ENCODE measurements at places on chromosomes 7 and 10.
A peak's percentile ranks its signal among the peaks of the same experiment; 100 is the strongest.

DNA sequence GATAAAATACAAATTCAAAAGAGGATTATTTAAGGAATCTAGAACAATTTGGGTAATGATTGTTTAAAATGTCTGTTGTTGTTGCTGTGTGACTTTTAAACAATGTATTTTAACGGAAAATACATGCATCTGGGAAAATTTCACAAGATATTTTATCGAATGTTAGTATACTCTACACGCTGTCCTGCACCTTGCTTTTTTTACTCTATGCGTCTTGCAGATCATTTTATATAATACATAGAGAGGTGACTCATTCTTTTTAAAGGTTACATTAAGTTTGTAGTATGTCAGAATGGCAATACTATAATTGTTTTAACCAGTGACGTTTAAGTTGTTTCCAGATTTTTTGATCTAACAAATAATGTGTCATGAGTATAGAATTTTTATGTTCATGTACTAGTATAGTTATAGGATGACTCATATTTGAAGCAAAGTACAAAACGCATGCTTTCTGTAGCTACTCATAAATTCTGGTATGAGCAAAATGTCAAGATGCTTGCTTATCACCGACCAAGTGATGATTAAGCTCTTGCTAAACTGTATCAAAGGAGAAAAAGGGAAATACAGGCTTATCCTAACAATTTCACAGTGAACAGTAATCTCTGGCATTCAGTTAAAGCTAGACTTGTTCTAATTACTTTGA lies 4.9 kb downstream of the DKK1 start:
- no peak for DNase-seq

- no peak for DNase-seq
Measured at GRCh38 chr7:13911909-13912308, 77.6 kb downstream of the ETV1 start.

DNA sequence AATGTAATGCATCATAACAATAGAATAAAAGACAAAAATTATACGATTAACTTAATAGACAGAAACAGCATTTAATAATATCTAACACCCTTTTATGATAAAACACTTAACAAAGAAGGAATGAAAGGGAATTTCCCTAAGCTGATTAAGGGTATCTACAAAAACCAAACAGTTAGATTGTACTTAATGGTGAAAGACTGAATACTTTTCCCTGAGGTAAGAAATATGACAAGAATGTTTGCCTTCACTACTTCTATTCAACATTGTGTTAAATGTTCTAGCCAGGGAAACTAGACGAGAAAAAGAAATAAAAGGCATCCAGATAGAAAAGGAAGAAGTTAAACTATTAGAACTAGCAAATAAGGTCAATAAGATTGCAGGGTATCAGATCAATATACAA lies 276.9 kb downstream of the BAMBI start:
- DNase-seq = no peak

- DNase-seq = no peak
Measured at GRCh38 chr10:30832749-30833627, 198.7 kb downstream of the ZNF438 start.

DNA sequence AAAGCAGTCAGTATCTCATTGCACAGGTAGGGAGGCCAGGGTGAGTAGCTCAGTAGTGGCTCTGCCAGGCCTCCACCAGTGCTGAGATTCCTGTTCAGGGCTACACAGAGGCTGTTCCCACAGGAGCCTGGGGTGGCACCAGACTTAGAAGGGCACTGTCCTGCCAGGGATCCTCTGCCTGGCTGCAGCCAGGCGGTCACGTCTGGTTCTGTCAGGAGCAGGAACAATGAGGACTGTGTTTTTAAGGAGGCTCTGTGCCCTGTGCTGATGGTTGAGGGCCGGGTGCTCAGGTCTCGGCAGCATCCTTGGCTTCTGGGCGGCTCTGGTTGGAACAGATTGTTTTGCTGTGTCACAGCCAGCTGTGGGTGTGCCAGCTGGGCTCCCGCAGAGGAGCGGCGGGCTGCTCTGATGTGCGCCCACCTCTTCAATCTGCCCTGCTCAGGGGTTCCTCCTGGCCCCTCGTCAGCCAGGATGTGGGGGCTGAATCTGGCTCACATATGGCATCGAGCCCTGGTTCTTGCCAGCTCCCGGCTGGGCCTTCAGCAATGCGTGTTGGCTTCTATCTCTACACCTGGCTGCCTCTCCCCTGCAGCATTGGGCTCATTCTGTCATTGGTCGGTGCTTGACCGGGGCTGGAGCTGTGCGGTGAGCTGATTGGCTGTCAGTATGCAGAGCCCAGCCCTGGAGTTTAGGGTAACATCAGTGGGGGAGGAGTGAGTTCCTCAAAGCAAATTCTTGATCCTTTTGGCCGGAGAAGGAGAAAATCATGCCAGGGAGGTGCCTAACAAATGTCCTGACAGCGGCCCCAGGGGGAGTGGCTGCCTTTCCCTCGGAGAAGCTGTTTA lies 41.2 kb downstream of the TACR2 start:
- no peak for DNase-seq

GRCh38 chr7:133481676-133482075 lies 228.8 kb downstream of the EXOC4 start:
- no peak for DNase-seq

DNA sequence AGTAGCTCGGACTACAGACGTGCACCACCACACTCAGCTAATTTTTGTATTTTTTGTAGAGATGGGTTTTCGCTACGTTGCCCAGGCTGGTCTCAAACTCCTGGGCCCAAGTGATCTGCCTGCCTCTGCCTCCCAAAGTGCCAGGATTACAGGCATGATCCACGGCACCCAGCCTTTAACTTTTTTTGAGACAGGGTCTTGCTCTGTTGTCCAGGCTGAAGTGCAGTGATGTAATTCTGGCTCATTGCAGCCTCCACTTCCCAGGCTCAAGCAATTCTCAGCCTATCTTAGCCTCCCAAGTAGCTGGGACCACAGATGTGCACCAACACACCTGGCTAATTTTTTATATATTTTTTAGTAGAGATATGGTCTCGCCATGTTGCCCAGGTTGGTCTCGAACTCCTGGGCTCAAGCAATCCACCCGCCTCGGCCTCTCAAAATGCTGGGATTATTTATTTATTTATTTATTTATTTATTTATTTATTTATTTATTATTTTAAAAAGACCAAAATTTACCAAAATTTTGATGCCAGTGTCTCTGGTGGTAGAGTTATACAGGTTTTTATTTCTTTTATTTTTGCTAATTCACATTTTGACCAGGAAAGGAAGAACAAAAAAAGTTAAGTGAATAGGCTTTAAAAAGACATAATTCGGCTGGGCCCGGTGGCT lies 25.0 kb upstream of the ATP6V0A4 start:
- DNase-seq = no peak

- DNase-seq = no peak
Measured at GRCh38 chr7:48245751-48246472, 74.7 kb downstream of the ABCA13 start.

DNA sequence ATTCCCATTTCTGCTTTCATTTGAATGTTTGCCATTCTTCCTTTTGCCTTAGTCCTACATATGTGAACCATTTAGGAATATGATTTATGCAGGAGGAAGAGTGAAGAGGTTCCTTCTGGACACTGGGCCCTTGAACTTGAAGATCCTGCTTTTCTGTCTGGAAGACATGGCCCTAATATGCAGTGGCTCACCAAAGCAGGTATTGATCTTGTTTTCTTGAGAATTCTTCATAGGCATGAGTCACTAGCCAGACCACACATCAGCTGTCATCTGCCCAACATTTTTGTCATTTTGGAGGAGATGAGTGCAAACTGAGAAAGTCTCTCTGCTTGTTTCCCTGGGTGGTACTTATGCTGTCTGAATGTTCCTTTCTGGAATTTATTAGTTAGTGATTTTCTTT lies 382.6 kb downstream of the LRMDA start:
- no peak for DNase-seq

GRCh38 chr10:70528741-70529362 lies 50.3 kb downstream of the PALD1 start:
- DNase-seq = no peak

- DNase-seq = peak; percentile 15
Measured at GRCh38 chr10:25017154-25017590, 760 bp downstream of the THNSL1 start.

- no peak for DNase-seq
Measured at GRCh38 chr7:20980668-20981264, 194.1 kb upstream of the SP8 start.

- DNase-seq = no peak
Measured at GRCh38 chr7:37212051-37212450, 236.6 kb downstream of the ELMO1 start.

DNA sequence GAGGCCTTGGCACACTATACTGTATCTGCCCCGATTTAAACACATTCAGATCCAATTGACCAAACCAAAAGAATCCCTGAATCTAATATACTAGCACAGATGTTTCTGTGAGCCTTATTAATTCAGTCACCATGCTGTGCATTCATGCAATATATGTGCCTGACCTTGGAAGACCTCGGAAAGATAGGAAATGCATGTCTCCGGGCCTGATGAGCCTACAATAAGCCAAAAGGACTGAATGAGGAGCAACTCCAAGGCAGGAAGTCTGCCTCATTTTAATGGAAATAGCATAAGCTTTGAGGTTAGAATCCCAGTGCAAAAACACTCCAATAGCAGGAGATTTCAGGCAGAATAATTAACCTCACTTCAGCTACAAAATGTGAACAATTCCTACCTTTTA lies 316.7 kb downstream of the LRRTM3 start:
- DNase-seq = no peak

- DNase-seq = no peak
Measured at GRCh38 chr7:133853706-133854276, 273.3 kb upstream of the LRGUK start.

- no peak for DNase-seq
Measured at GRCh38 chr7:147653456-147653855, 937.1 kb upstream of the C7orf33 start.

DNA sequence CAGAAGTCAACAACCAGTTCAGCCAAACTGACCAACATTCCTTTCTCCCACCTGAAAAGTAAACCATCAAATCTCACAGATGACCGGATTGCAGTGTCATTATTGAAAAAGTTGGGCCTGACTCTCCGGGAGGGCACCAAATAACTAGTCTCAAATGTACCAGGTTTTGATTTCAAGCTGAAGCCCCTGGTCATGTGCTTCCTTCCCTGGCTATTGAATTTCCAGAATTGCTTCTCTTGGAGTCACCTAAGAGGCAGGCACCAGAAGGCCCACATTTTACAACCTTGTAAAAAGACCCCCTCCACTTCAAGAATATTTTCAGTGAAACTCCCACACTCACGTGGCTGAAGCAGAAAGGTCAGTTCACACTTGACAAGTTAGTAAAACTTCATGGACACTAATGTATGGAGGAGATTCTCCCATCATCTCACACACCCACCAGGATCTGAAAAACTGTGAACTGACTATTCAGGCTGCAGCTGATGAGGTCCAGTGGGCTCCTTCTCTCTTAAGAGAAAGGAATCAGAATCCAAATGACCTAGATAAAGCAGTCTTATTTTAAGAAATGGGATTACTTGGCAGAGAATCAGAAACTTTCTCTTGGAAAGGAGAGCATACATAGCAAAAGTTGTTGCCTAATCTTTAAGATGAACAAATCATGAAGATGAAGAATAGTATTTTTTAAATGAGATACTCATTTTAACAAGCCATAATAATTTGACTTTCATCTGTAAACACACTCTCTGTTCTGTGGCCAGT lies 53.6 kb downstream of the DLD start:
- no peak for DNase-seq

DNA sequence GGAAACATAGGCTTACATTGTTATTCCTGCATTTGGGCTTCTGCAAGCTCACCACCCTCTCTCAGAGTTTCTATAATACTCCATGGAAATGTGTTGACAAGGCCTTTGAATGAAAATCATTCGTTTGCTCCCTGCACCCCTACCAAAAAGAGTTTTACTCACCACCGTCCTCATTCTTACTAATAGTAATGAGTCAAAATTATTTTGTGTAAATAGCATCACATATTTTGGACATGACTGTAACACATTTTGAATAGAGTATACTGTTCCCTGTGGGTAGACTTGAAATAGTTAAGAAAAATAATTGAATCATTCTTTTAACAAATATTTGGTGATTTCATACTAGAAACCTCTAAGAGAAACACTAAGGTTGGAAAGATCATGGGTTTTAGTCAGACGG lies 84.6 kb downstream of the AKAP9 start:
- no peak for DNase-seq

GRCh38 chr7:151792086-151792485 lies 84.8 kb downstream of the PRKAG2 start:
- DNase-seq = no peak

GRCh38 chr10:110608087-110608486 lies 36.0 kb upstream of the RBM20 start:
- no peak for DNase-seq

DNA sequence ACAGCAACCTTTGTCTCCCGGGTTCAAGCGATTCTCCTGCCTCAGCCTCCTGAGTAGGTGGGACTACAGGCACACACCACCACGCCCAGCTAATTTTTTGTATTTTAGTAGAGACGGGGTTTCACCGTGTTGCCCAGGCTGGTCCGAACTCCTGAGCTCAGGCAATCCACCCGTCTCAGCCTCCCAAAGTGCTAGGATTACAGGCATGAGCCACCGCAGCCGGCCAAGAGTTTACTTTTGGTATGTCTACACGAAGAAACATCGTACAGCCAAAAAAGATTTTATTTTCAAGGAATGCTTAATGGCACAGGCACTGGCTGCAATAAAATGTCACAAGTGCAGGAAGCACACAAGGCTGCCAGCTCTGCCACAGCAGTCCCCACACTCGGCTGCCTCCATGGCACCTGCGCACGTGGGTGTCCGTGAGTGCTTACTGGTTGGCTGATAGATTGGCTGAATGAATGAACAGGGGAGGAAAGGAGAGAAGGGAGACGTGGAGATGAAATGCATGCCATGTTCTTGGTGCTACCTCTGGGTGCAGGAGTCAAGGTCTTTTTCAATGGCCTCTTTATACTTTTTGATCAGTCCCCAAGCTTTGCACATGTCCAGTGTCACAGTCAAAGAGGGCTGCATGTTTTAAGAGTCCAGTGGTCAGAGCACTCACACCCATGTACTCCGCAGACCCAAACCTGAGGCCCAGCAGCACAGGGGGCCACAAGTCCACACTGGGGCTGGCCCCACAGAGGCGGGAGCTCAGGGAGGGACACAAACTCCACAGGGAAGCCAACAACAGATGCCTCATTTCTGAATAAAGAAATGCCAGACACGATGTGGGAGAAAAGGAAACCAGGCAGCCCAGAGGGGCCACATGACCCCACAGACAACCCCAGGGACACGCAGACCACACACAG lies 198.2 kb downstream of the MAD1L1 start:
- DNase-seq = no peak

- DNase-seq = peak; percentile 9
Measured at GRCh38 chr7:6221340-6222319, 50.8 kb downstream of the CYTH3 start.

GRCh38 chr7:16652240-16652583 lies 6.2 kb downstream of the BZW2 start:
- DNase-seq = no peak

Data from stimulated activated CD4-positive, alpha-beta T cell treated with anti-CD3 and anti-CD28 coated beads, Interleukin-12 subunit alpha, Interleukin-12 subunit beta, amount 100 ng/mL, for 4 hours (primary cell).